ENCODE measurements at places on chromosomes 3 and 15. TPM values are rescaled to one million over a fixed set of nuclear protein-coding genes. Genes with fewer than 3 reads are reported as not detected.

DNA sequence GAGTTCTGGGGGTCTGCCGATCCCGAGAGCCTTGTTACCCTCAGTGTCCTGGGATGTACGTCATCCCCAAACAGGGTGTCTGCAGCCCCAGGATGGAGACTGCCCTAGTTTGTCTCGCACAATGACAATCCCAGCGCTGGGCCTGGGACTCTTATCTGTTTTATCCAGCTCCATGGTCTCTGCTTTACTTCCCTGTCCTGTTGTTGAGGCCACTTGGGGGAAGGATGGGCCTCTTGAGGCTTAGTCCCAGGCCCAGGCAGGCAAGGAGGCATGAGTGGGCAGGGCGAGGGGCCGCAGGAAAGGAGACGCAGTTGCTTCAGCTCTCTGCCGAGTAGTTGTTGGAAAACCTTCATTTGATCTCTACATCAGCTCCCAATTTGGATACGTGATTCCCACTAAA is 17.4 kb downstream of the SMAD6 start:
- peaks cover 27% of the 10 kb centered on the region for H3K4me1 ChIP-seq
- no peaks in the 10 kb centered on the region for H3K27me3 ChIP-seq
- no peak for DNase-seq
- no peak overlapping the region for H3K4me3 ChIP-seq
- H3K36me3 ChIP-seq: no peaks in the 10 kb centered on the region

DNA sequence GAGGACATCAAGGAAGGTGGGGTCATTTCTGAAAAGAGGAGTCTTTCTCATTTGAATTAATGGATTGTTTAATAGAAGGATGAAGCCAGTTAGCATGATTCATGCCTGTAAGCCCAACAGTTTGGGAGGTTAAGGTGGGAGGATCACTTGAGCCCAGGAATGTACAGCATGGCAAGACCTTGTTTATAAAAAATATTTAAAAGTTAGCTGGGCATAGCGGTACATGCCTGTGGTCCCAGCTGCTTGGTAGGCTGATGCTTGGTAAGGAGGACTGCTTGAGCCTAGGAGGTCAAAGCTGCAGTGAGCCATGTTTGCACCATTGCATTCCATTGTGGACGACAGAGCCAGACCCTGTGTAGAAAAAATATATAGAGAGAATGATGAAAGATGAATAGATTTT is 165.5 kb downstream of the ALCAM start:
- no peaks in the 10 kb centered on the region for H3K36me3 ChIP-seq
- no peak for DNase-seq
- H3K27me3 ChIP-seq: no peaks in the 10 kb centered on the region
- H3K27ac ChIP-seq: no peak overlapping the region
- H3K4me1 ChIP-seq: no peaks in the 10 kb centered on the region
- H3K4me3 ChIP-seq: no peak overlapping the region

DNA sequence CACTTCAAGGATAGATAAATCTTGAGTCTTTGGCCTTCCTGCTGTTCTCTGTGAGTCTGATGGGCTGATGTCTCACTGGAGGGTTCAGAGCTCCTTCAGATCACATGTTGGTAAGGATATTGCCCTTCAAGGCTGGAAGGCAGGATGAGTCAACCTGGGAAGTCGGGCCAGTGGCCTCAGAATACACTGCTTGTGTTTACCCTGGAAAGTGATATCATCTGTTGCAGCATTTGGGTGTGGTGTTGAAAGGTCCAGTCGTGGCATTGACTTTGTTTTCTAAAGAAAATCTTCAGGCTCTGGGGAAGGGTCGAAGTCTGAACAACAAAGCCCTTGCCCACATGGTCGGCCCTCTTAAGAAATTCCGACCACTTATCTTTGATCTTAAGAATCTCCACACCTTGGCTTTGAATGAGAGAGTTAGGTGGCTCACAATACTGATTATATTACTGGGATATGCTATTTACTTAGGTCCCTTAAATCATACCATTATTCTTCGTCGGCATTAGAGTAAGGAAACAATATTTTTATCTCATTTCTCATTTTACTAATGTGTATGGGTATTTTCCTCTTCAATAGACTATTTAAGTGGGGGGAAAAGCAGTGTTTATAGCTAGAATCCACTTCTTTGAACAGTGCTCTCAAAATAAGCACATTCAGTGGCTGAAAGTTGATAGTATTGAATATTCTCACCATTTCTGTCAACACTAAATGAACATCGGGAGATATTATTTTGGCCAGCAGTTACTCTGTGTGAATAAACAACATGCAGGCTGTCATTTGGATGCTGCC is 303.9 kb upstream of the RASGRP1 start:
- no peak overlapping the region for H3K27ac ChIP-seq
- H3K27me3 ChIP-seq: no peaks in the 10 kb centered on the region
- DNase-seq: no peak
- H3K4me1 ChIP-seq: no peaks in the 10 kb centered on the region

GRCh38 chr3:21142031-21142430 is 609.0 kb downstream of the ZNF385D start:
- H3K36me3 ChIP-seq: no peaks in the 10 kb centered on the region
- no peak overlapping the region for H3K27ac ChIP-seq
- peaks cover 5% of the 10 kb centered on the region for H3K4me1 ChIP-seq

Gene NR1I2
- total RNA-seq: 0.22 TPM

Gene UBA7
- 4.3 TPM for total RNA-seq
